Muscle of back (tissue), 13 donors: ENCODE measurements at places on chromosomes 4 and X.

DNA sequence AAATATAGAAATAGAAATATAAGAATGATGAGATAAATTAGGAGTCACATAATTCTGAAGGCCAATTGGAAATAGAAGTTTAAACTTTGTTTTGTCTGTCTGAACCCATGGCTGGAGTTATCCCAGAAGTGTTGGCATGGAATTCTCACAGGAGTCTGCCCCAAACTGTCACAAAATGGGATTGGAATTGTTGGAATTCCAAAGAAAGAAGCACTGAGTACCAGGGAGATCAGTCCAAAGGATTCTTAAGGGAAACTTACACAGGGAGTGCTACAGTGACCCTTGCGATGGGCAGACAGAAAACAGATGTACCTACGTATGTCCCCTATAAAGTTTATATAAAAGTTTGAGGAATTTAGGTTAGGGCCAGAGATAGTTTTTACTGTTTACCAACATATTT lies 1607.7 kb downstream of the ARAP2 start:
- no peak for DNase-seq

DNA sequence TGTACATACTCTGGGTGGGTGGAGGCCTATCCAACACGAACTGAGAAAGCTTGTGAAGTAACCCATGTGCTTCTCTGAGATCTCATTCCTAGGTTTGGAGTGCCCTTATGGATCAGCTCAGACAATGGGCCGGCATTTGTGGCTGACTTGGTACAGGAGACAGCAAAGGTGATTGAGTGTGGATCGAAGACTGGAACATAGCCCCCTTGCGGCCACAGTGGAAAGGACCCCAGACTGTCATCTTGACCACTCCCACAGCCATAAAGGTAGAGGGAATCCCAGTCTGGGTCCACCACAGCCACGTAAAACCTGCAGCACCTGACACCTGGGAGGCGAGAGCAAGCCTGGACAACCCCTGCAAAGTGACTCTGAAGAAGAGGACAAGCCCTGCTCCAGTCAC lies 598.0 kb upstream of the AADAT start:
- DNase-seq, result no peak

- DNase-seq, result no peak
These were observed 58.9 kb downstream of the HAUS3 start for GRCh38 chr4:2182994-2183393.

- DNase-seq, result peak; percentile 86
These were observed 1002.5 kb upstream of the INTU start for GRCh38 chr4:126630230-126630629.

GRCh38 chr4:86497131-86497530 lies 97.0 kb upstream of the PTPN13 start:
- peak; percentile 56 for DNase-seq

DNA sequence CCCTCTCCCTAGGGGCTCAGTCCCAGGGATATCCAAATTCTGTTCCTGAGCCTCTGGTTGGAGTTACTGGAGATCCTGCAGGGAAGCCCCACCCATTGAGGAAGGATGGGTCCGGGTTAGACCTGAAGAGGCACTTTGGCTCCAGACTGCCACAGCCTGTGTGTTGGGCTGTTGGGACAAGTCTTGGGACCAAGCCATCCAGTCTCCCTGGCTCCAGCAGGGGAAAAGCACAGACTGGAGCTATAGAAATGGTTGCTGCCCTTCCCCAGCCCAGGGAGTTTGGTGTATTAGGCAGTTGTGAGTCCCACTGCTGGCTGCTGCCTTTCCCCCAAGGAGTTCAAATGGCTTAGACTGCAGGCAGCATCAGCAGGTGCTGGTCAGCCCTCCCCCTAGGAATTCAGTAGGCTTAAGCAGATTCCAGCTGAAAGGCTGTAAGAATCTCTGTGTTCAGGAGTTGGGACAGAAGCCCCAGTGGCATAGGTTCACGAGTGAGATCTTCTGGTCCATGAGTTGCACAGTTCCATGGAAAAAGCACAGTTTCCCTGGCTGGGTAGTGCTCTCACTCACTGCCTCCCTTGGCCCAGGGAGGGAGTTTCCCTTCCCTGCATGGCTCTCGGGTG lies 344.0 kb upstream of the EPHA5 start:
- DNase-seq, result no peak

- DNase-seq, result peak; percentile 69
These were observed 354.7 kb upstream of the SLC7A11 start for GRCh38 chr4:138596896-138597295.

DNA sequence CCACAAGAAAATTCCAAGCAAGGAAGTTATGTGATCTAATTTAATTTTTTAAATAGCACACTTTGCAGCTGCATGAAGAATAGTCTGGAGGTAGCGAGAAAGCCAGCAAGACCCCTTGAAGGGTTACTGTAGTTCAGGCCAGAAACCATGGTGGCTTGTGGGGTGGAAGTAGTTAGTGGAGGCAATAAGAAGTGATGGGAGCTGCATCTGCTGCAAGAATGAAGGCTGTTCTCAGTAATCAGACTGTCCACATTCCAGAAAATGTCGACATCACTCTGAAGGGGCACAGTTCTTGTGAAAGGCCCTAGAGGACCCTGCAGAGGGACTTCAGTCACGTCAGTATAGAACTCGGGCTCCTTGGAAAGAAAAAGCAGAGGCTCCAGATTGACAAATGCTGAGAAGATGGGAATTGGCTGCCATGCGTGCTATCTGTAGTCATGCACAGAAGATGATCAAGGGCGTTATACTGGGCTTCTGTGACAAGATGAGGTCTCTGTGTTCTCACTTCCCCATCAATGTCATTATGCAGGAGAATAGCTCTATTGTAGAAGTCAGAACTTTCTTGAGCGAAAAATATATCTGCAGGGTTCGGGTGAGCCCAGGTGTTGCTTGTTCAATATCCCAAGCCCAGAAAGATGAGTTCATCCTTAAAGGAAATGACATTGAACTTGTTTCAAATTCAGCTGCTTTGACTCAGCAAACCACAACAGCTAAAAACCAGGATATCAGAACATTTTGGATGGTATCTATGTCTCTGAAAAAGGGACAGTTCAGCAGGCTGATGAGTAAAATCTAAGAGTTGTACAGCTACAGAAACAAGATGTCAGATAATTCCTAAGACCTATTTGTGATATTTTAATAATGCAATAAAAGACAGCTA lies 254.2 kb downstream of the CBR4 start:
- DNase-seq, result no peak

- DNase-seq, result no peak
These were observed 235.5 kb upstream of the DIAPH2 start for GRCh38 chrX:96449191-96449590.

DNA sequence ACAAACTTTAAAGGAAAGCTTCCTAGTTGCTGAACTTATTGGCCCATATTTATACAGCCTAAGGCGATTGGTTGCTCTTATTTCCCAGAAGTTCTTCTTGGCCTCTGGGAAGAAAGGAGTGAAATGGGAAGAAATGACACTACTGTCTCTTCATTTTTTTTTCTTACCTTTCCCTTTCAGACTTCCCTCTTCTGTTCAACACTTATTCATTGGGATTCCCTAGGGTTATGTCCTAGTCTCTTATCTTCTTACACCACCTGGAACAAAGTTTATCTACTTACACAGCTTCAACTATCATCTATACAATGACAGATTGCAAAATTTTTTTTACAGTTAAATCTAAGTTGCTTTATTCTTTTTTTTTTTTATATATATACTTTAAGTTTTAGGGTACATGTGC lies 68.0 kb downstream of the SNX12 start:
- no peak for DNase-seq

- DNase-seq, result no peak
These were observed 41.2 kb upstream of the C4orf50 start for GRCh38 chr4:6059375-6059805.

- peak; percentile 75 for DNase-seq
These were observed 25.8 kb downstream of the ADRA2C start for GRCh38 chr4:3791910-3792542.

DNA sequence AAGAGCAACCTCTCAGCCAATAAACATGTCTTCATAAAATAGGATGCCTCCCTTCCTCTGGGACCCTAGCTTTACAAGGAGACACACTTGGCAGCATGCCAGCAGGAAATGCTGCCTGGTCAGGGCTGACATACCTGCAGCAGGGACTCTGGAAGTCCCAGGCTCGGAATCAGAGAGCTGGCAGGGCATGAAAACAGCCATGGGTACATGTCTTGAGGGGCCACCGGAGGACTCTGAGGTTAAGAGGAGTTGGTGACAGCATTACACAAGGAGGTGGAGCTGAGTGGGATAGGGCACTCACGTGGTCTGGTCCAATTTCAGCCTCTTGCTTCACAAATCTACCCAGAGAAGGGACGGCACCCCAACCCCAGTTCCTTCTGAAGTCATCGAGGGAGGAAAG lies 15.7 kb downstream of the MSX1 start:
- DNase-seq, result no peak

GRCh38 chr4:184921456-184921855 lies 95.7 kb upstream of the ACSL1 start:
- DNase-seq, result no peak

- peak; percentile 37 for DNase-seq
These were observed 49.2 kb upstream of the TLR2 start for GRCh38 chr4:153634738-153635353.

DNA sequence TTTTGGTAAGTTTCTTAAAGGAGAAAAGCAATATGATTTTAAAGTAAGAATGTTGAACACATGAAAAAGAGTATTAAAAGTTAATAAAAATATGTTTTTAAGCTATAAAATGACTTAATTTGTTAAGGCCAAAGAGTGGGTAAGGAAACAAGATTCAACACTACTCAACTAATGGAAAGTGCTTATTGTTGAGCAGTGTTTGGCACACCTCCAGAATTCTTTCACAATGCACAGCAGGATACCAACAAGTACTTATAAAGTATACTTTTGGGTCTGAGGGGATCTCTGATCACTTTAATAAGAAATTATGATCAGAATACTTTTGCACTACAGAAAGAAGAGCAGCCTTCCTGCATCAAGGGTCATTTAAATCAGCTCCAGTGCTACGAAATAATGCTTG lies 5.9 kb downstream of the LAMP2 start:
- DNase-seq, result peak; percentile 24

DNA sequence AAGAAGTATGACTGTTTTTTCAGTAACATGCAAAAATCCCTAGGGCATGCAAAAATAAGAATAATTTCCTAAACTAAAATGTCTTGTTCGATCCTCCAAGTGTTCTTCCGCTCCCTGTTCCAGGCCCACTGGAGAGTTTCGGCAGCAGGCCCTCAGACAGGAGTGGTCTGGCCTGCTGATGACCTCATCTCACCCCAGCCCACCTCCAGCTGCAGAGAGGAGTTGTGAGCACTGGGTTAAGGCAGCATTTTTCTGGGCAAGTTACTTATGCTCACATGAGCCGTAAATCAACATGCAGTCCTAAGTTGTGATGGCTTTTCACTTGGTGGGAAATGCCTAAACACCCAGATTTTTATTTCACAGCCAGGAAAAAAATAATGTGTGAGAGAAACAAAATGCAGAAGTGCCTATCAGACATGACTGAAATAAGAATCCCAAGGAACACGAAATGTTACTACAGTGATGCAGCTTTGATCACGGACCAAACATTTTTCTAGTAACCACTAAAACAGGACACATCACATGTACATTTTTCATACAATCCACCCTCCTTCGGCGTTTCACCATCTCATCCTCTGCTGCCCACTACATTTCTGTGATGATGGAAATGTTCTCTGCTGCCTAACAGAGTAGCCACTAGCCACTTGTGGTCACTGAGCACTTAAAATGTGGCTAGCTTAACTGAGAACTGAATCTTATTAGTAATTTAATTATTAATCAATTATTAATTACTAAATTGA lies 153.3 kb upstream of the TBL1X start:
- no peak for DNase-seq

GRCh38 chrX:40094900-40095582 lies 2.7 kb downstream of the BCOR start:
- no peak for DNase-seq

GRCh38 chr4:120990246-120990645 lies 67.7 kb upstream of the PRDM5 start:
- no peak for DNase-seq

DNA sequence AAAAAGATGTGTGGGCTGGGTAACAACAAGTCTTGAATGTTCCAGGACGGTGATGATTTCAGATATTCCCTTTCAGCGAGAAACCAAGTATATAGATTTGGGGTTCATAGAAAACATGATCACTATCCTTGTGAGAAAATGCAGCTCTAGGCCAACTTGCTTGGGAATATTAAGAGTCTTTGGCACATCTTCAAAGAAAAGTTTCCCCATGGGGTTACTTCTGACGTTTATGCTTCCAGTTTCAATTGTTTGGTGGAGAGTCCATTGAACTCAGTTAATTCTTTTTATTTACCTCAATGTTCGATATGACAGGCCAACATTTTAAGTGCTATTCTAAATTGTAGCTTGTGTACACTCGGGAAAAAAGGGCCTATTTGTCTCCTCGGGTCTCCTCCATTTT lies 126.7 kb downstream of the NHS start:
- DNase-seq, result no peak

GRCh38 chrX:147838465-147839131 lies 73.1 kb upstream of the FMR1 start:
- DNase-seq, result no peak

DNA sequence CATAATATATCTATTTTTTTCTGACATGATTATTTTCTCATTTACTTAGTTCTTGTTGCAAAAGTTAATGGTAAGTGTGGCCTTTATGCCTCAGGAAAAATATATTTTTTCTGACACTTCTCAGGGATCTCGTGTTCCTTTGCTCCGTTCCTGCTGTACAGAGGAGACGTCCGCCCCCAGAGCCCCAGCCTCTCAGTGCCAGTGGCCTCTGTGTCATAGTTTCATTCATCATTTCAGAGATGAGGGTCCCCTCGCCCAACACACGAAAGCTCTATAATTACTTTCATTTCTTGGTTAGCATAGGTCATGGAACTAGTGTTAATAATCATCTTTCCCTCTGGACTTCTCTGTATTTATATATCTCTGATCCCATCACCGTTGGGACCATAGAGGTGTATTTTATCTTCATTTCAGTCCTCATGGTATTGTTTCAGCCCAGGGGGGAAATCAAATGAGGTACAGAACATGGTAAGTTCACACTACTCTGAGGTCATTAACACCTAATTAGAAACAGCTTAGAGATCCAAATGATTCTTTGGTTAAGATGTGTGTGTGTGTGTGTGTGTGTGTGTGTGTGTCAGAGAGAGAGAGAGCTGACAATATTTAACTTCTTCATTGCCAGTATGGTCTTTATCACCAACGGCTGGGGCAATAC lies 631.1 kb upstream of the TENM3 start:
- DNase-seq, result no peak

DNA sequence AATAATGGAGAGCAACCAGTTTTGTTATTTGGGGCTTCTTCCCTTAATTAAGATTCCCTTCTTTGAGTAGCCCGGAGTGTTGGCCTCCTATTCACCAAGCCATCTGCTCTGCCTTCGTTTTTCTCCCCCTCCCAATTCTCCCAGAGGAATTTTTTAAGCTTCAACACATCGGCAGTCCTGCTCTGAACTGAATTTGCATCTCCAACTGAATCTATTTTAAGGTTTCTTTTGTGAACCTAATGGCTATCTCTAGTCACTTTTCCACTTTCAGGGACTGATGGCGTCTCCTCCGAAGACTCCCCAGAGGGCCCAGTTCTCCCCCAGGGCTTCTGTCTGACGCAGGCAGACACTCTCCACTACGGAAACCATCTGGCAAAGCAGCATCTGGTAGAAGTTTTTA lies 280.2 kb downstream of the ADGRA3 start:
- no peak for DNase-seq
